M059J (cell line): ENCODE measurements at places on chromosomes 13 and 19. TPM values are rescaled to one million over a fixed set of nuclear protein-coding genes. Genes with fewer than 3 reads are reported as not detected.

IL12RB1 gene
- 2.3 and 3.8 TPM in 2 replicates for total RNA-seq

FAM216B gene
- not detected in 2 replicates for total RNA-seq

MEF2B gene
- total RNA-seq: 0.25 and 0.94 TPM in 2 replicates

FFAR1 gene
- not detected in 2 replicates for total RNA-seq

HIPK4 gene
- 0.02 TPM in 1 of 2 replicates, not detected in the other for total RNA-seq

CYP2A6 gene
- total RNA-seq: not detected in 2 replicates

ZNF555 gene
- 8.3 and 8.7 TPM in 2 replicates for total RNA-seq

PLIN5 gene
- not detected in 2 replicates for total RNA-seq

C19orf85 gene
- not detected in 2 replicates for total RNA-seq

ZNF665 gene
- 1.1 and 8.2 TPM in 2 replicates for total RNA-seq

ZNF829 gene
- total RNA-seq: 2.1 and 3.0 TPM in 2 replicates

MEIS3 gene
- total RNA-seq: 3.3 and 5.4 TPM in 2 replicates

NLRP4 gene
- 0.05 TPM in 1 of 2 replicates, not detected in the other for total RNA-seq

ZSCAN4 gene
- not detected in 2 replicates for total RNA-seq

XRCC1 gene
- total RNA-seq: 54.1 and 57.1 TPM in 2 replicates

EID2 gene
- 16.4 and 20.0 TPM in 2 replicates for total RNA-seq

GRIN2D gene
- total RNA-seq: 0.42 and 1.2 TPM in 2 replicates

HRC gene
- not detected in 2 replicates for total RNA-seq

GSX1 gene
- not detected in 2 replicates for total RNA-seq

CCL25 gene
- total RNA-seq: not detected in 2 replicates

FBXO27 gene
- total RNA-seq: 6.7 and 10.6 TPM in 2 replicates

KLK13 gene
- total RNA-seq: not detected in 2 replicates

TNFSF9 gene
- total RNA-seq: 11.7 and 16.3 TPM in 2 replicates
